ENCODE measurements at places on chromosomes 13 and 19.

DNA sequence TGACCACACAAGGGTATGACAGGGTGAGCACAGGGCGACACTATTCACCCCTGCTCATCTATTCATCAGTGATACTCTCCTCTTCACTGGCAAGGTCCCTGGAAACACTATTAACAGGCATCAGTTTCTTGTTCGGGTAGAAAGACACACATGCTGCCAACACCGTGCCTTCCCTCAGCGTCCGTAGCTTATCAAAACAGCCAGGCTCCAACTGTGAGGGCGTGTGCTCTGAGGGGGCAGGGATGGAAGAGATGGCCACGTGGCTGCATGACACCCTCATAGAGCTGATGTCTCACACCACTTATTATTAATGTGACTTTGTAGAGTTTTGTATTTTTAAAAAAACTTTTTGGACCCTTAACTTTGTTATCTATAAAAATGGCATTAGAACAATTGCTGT, 160.3 kb downstream of the ITGBL1 start:
- DNase-seq, result peak; percentile 34

DNA sequence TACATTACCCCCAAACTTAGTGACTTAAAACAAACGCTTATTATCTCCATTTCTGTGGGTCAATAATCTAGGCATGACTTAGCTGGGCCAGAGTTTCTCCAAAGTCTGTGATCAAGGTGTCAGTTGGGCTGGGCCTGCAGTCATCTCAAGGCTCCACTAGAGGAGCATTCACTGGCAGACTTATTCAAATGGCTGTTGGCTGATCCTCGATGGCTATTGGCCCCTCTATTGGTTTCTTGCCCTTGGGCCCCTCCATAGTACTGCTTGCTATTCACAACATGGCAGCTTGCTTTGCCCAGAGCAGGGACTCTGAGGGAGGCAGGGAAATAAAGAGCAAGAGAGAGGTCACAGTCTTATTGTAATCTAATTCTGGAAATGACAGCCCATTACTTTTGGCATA, 57.6 kb downstream of the RCBTB2 start:
- DNase-seq, result no peak

DNA sequence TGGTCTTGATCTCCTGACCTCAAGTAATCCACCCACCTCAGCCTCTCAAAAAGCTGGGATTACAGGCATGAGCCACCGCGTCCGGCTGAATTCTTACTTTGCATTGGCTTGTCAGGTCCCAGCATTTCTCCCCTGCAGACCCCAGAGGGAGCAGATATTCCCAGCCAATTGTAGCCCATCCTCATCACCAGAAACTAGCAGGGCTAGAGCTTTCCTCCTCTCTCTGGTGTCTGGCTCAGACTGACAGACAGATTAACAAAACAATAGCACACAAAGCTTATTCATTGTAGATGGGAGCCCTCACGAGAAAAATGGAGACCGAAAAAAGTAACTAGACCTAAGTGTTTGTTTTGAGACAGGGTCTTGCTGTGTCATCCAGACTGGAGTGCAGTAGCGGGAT, 7.5 kb upstream of the MPV17L2 start:
- DNase-seq, result no peak

DNA sequence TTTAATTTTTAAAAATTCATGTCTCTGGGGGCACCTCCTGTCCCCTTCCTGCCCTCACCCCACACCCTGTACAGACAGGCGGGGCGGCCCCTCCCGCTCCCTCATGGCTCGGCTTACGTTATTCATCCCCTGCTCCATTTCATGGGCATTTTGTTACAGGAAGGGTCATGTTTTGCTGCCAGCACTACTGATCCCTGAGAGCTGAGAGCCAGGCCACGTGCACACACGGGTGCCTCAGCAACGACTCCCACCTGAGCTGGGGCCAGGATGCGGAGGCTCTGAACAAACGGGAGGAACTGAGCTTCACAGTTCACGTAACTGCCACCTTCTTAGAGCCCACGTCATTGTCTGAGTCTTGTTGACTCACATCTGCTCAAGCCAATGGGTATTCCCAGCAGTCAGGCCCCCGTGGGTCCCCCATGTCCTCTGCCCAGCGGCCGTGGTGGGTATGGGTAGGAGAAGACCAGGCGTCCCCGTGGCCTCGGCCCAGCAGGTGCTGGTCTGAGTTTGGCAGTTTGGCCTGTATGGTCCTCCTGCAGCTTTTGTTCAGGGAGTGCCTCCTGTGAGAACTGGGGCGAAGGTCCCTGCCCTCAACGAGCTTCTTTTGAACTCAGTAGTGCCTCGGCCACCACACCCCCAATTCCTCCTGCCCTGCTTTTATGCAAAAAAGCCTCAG, 16.4 kb upstream of the TMEM255B start:
- DNase-seq, result no peak

DNA sequence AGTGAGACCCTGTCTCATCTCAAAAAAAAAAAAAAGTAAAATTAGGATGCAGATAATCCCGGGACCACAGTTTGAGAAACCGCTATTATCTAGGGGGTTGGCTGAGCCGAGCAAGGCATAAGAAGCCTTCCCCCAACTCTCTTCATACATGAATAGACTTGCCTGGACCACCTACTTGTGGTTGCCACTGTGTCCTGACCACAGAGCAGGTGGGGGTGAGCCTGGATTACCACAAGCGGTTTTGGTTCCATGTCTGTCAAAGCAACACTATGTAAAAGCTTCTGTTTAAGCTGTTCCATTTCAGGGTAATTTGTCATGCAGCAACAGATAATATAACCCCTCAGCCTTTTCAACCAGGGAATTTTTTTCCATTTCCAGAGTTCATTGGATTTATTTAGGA, 3.3 kb upstream of the NAPA start:
- no peak for DNase-seq

DNA sequence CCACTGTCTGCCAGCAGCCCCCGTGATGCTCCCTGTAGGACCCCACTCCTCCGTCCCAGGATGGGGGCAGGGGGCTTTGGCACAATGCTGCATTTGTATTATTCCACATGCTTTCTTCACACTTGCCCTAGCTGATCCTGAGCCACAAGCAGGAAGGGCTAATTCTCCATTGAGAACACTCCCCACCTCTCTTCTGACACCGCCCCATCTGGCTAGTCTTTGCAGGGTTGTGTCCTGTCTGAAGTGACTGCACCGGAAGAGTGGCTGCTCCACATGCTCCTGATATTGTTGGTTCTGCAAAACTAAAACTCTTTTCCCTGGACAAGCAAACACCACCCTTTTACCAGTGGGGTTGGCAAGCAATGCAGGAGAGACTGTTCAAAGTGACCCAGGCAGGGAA, 18.0 kb downstream of the ZNF574 start:
- DNase-seq, result no peak

GRCh38 chr19:16590876-16591802, 18.9 kb upstream of the SLC35E1 start:
- no peak for DNase-seq

GRCh38 chr19:45876411-45877197, 9.3 kb downstream of the IRF2BP1 start:
- DNase-seq, result peak; percentile 24

DNA sequence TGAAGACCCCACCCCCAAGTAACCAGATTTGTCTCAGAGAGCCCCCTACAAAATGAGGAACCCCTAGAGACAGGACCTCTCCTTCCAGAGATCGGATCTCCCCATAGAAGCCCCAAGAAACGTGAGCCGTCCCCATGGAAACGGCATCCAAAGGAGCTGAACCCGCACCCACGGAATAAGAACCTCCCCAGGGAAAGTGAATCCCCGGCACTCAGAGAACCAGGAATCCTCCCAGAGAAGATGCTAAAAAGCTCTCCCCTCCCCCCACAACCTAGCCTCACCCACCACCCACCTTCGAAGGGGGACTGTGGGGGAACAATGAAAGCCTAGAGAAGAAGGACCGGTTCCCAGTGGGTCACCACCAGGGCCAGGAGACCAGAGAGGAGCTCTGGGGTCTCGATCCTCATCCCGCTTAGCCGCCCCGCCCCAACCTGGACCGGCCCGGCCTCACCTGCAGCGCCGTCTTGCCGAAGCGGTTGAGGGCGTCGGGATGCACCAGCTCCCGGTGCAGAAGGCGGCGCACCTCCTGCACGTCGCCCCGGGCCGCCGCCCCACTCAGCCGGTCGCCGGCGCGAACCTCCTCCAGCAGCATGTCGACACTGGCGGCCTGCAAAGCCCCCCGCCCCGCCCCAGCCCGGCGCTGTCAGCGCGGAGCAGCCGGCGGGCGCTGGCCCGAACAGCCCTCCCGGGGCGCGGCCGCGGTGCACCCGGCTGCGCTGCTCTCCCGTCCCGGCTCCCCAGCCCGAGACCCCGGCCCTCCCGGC, 535 bp downstream of the CDKN2D start:
- DNase-seq, result no peak

DNA sequence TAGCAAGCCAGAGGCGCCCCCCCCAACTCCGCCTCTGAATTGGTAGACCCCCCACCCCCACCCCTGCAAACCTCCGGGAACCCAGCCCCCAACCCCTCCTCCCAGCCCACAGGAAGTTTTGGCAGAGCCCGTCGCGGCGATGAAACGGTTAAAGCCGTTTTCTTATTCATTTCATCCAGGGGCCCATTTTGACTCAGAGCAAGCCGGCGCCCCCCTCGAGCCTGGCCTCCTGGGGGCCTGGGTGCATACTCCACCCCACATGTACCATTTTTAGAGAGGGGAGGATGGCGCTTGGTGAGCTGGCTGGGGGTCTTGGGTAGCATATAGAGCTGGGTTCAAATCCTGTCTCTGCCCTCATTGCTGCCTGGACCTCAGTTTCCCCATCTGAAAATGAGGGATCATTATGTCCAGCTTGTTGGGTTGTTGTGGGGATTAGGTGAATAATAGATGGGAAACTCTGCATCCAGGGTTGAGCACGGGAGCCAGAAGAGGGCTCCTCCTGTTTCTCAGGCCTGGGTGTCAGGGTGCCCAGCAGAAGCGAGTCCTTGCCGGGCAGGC, 7.9 kb upstream of the JUNB start:
- DNase-seq, result no peak

DNA sequence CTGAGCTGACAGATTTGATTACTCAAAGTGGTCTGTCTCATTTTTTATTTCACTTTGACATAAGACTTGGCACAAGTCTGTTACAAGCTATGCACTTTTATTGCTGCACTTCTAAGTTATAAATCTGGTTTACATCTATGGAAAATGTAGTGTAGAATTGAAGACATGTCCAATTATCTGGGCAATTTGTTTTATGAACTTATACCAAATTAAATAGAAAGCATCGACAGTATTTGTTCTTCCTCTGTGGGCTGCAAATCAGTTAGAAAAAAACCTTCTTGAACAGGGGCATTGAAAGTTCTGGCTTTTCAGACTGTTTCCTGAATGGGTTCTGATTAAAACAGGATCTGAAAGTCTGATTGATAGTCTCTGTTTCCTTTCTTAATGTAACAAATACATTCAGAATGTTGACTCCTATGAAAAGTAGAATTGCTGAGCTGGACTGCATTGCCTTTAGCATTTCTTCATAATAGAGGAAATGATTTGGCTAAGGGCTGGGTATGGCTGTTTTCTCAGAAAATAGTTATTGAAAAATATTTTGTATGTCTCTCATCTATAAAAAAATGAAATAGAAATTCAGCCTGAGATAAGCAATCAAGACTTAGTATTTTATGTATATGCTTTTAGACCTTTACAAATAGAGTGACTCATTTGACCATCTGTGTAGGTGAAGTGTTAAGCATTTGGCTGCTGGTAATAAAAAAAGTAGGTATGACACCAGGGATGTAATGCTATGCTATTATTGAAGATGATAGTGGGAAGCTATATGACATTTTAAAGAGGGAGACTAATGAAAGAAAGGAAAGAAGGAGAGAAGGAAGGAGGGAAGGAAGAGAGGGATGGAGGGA, 210.9 kb upstream of the SPRY2 start:
- no peak for DNase-seq

GRCh38 chr19:8017808-8018207, 12.4 kb upstream of the ELAVL1 start:
- no peak for DNase-seq

DNA sequence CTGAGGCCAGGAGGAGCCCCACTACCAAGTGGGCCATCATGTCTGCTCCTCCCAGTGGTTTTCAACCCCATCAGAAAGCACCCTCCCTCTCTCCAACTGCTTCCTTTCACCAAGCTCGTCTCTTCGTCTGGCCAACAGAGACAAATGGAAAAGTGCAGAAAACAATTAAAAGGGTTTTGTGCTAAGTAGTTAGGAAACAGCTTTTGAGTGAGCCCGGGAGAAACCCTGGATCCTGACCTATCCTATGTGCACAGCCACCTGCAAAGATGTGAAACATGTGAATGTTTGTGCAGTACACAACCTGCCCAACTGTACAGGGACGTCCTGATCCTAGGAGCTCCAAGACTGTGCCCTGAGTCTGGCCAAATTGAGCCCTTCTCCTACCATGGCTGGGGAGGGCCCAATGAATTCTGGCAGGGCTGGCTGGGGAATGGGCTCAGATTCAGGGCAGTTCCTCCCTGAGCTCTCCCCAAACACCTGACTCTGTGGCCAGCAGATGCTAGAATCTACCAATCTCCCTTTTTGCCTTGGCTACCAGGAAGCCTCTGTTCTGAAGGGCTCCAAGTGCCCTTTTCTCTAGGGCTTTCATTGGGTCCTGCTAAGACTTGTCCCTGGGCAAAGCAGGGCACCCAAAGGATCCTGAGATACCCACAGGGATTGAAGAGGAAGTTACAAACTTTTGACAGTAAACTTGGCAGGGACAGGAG, 7.9 kb downstream of the TLE5 start:
- DNase-seq, result no peak

- DNase-seq, result peak; percentile 43
These were observed 43.5 kb downstream of the GGACT start for GRCh38 chr13:100544866-100545683.

DNA sequence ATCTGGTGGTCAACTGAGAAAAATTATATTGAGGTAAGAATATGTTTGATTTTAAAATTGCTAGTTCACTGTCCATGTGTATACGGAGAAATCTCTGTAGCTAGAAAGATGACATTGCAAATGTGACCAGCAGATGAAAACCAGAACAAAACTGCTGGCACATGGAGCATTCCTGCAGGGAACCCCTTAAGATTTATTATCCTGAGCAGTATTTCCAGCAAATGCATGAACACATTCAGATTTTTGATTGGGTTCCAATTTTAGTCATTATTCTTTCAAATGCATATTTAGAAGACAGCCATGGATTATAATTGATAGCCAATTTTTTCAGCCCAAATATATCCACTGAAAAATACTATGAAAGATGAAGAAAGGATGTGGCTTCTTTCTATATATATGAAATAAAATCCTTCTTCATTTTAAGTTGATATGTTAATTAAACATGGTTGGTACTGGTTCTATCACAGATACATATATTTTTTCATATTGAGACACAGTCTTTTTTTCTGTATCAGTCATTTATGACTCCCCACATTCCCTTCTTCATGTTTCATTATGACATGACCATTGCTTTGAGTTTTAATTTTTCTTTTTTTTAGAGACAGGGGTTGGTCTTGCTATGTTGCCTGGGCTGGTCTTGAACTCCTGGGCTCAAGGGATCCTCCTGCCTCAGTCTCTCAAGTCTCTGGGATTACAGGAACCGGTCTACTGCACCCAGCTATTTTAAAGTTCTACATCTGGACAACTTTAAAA, 376.5 kb downstream of the KLF12 start:
- no peak for DNase-seq

DNA sequence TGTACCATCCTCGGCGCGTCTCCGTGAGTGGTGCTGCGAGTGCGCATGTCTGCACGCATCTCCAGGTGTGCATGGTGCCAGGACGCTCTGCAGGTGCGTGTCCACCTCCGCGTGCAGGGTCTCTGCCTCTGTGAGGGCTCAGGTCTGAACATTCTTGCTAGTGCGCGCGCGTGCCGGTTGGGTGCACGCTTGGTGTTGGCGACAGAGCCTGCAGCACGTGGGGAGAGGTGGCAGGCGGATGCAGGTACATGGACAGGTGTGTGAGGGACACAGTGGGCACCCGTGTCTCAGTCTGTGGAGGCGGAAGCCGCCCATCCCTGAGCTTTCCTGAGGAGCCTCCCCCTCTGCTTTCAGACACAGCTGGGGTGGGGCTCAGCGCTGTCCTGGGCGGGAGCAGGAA, 4.9 kb upstream of the OR10H2 start:
- DNase-seq, result no peak
